Activated naive CD8-positive, alpha-beta T cell treated with anti-CD3 and anti-CD28 coated beads, Interleukin-2, amount 50 U/mL, for 16 hours (primary cell): ENCODE measurements at places on chromosomes 3 and 15.

- no peak for DNase-seq
Observed at GRCh38 chr15:85906640-85907039, 111.9 kb upstream of the KLHL25 start.

GRCh38 chr3:146273721-146274407 lies 23.0 kb upstream of the PLSCR4 start:
- no peak for DNase-seq

DNA sequence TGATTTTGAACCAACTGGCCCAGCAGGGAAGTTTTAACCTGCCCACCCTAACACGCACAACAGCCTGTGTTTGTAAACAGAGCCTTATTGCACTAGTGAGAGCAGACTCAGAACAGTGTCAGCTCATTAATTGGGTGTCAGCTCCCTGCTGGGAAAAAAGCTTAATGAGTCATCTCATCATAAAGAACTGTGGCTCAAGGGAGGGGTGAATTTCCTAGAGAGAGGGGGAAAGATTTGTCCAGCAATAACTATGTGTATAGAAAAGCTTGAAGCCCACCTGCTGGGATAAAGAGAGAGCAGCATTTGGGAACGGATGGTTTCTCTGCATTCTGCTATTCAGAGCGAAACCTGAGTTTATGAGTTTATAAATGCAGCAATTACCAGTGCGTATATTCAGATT lies 48.9 kb upstream of the GMNC start:
- DNase-seq = no peak

- no peak for DNase-seq
Observed at GRCh38 chr3:48999085-48999858, 7.9 kb upstream of the WDR6 start.

DNA sequence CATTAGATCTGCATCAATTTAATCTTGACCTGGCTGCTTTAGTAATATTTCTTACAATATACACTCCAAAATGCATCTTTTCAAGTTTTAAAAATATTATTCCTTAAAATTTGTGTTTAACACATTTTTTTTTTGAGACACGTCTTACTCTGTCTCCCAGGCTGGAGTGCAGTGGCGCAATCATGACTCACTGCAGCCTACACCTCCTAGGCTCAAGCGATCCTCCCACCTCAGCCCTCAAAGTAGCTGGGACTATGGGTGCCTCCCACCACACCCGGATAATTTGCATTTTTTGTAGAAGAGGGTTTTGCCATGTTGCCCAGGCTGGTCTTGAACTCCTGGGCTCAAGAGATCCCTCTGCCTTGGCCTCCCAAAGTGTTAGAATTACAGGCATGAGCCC lies 73.6 kb downstream of the ETV5 start:
- DNase-seq = no peak

DNA sequence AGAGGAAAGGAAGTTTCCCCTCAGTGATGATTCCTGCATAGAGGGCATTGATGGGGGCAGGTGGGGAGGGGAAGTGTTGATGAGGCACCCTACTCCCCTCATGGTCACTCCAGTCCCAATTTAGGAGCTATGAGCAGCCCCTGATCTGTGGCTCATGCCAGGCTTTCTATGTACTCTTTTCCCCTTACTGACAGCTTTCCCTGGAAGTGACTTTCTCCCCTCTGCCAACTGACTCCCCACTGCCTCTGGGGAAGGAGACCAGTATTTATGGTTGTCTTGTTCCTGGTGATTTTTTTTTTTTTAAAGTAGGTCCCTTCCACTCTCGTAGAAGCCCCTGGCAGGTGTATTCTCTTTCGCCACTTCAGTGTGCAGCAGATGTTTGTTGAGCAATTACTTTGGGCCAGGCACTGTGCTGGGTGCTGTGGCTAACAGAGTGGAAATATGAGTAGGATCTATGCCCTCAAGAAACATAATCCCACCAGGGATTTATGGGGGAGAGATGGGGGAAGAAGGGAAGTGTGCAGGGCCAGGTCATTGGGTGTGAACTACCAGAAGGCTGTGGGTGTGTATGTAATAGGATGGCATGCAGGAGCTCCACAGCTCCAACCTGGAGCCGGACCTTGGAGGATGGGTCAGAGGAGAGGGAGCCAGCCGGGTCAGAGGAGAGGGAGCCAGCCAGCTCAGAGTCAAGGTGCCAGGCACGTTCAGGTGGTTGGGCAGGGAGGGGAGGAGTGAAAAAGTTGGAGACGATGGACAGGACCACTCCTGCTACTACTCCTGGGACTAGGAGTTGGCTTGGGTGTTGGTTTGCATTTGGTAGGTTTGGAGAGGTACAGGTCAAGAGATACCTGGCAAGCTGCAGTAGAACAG lies 3.5 kb downstream of the SMAD6 start:
- no peak for DNase-seq

- no peak for DNase-seq
Observed at GRCh38 chr15:67809866-67810265, 15.4 kb upstream of the SKOR1 start.

- DNase-seq = no peak
Observed at GRCh38 chr3:121724130-121724529, 25.4 kb downstream of the GOLGB1 start.

DNA sequence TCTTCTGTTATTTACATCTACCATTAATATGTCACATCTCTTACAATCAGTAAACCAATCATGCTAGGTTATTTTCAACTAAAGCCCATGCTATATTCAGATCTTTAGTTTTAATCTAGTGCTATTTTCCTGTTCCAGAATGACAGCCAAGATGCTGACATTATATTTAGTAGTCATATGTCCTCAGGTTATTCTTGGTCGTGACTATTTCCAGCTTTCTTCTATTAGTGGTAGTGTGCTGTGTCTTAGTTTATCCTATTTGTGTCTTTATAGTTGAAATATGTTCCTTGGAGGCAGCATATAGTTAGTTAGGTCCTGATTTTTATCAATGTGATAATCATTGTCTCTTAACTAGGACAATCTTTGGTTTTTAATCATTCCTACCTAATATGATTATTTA lies 566.5 kb downstream of the CADM2 start:
- DNase-seq = no peak

GRCh38 chr3:63847718-63848450 lies 15.7 kb downstream of the THOC7 start:
- no peak for DNase-seq

- no peak for DNase-seq
Observed at GRCh38 chr3:41715376-41715775, 246.5 kb downstream of the ULK4 start.
